ENCODE measurements at places on chromosomes 3 and 15. TPM values are rescaled to one million over a fixed set of nuclear protein-coding genes. Genes with fewer than 3 reads are reported as not detected.

- no peak overlapping the region for H3K27ac ChIP-seq
- no peak overlapping the region for H3K4me3 ChIP-seq
- H3K27me3 ChIP-seq, result no peaks in the 10 kb centered on the region
- no peaks in the 10 kb centered on the region for H3K4me1 ChIP-seq
Observed at GRCh38 chr3:43926055-43926454, 235.3 kb downstream of the ABHD5 start.

GRCh38 chr15:28944286-28944685 is 58.5 kb downstream of the APBA2 start:
- no peaks in the 10 kb centered on the region for H3K36me3 ChIP-seq
- no peak overlapping the region for H3K4me3 ChIP-seq
- H3K27ac ChIP-seq, result no peak overlapping the region
- H3K4me1 ChIP-seq, result no peaks in the 10 kb centered on the region
- peaks cover 60% of the 10 kb centered on the region for H3K27me3 ChIP-seq

GRCh38 chr15:43876872-43877271 is 50.1 kb downstream of the WDR76 start:
- no peaks in the 10 kb centered on the region for H3K27me3 ChIP-seq
- DNase-seq, result no peak
- no peak overlapping the region for H3K27ac ChIP-seq
- H3K36me3 ChIP-seq, result no peaks in the 10 kb centered on the region

DNA sequence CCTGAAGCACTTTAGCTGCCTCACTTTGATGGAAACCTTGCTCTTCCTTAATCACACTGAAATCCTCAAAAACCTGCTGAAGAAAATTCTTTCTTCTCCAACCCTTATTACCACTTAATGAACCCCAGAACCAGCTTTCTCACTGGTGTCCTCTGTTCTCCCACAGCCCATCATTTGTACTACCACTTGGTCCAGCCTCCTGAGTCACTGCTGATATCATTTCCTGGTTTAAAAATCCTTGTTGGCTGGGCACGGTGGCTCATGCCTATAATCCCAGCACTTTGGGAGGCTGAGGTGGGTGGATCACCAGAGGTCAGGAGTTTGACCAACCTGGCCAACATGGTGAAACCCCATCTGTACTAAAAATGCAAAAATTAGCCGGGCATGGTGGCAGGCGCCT is 418.6 kb upstream of the KCNMB2 start:
- no peak for DNase-seq
- no peaks in the 10 kb centered on the region for H3K4me1 ChIP-seq
- no peaks in the 10 kb centered on the region for H3K27me3 ChIP-seq
- no peaks in the 10 kb centered on the region for H3K36me3 ChIP-seq
- no peak overlapping the region for H3K27ac ChIP-seq

DNA sequence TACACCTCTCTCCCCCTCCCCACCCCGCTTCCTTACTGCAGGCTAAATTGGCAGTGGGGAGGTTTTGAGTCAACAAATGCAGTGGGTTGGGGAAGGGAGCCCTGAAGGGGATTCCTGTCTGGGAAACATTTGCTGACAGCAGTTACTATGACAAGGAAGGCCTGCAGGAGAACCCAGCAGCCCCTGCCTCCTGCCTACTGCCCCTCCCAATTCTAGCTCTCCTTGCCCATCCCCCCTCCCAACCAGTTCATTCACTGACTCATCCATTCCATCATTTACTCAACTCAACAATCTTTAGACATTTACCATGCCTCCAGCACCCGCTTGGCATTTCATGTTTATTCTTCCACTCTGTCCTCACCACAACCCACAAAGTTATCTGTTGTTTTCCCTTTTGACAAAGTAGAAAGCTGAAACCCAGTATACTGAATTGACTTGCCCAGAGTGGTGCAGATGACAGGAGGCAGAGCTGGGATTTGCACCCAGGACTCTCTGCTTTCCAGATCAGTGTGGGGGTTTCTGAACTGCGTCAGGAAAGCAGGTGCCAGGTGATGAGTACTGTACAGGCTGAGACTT is 75.0 kb downstream of the MAGEF1 start:
- no peaks in the 10 kb centered on the region for H3K36me3 ChIP-seq
- no peak overlapping the region for H3K4me3 ChIP-seq
- peak; percentile 87 for DNase-seq
- H3K4me1 ChIP-seq, result peaks cover 61% of the 10 kb centered on the region
- no peak overlapping the region for H3K27ac ChIP-seq

GRCh38 chr15:27527490-27528067 is 556.6 kb downstream of the GABRG3 start:
- no peaks in the 10 kb centered on the region for H3K36me3 ChIP-seq
- H3K27me3 ChIP-seq, result no peaks in the 10 kb centered on the region
- no peak overlapping the region for H3K27ac ChIP-seq
- no peak overlapping the region for H3K4me3 ChIP-seq
- H3K4me1 ChIP-seq, result no peaks in the 10 kb centered on the region

TPRG1 gene
- total RNA-seq, result 1.9 TPM

TFDP2 gene
- total RNA-seq, result 57.6 TPM

ANKRD63 gene
- not detected for total RNA-seq

PLSCR4 gene
- total RNA-seq, result 8.3 TPM

SEC62 gene
- 99.6 TPM for total RNA-seq

Data from PC-9 (cell line).